H1 (cell line): ENCODE measurements at places on chromosomes 12 and 14.

DNA sequence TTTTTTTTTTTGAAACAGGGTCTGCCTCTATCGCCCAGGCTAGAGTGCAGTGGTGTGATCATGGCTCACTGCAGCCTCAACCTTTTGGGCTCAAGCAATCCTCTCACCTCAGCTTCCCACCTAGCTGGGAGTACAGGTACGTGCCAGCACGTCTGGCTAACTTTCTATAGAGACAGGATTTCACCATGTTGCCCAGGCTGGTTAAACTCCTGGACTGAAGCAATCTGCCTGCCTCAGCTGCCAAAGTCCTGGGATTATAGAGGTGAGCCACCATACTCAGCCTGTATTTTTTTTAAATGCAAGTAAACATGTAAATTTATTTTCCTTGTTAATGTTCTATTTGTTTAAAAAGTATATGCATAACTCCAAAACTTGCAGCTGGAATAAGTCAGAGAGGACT is 80.4 kb downstream of the EEA1 start:
- no peak for DNase-seq

GRCh38 chr12:14729586-14729985 is 33.2 kb upstream of the GUCY2C start:
- no peak for DNase-seq

- DNase-seq: no peak
Observed at GRCh38 chr12:89267404-89267803, 84.9 kb downstream of the DUSP6 start.

DNA sequence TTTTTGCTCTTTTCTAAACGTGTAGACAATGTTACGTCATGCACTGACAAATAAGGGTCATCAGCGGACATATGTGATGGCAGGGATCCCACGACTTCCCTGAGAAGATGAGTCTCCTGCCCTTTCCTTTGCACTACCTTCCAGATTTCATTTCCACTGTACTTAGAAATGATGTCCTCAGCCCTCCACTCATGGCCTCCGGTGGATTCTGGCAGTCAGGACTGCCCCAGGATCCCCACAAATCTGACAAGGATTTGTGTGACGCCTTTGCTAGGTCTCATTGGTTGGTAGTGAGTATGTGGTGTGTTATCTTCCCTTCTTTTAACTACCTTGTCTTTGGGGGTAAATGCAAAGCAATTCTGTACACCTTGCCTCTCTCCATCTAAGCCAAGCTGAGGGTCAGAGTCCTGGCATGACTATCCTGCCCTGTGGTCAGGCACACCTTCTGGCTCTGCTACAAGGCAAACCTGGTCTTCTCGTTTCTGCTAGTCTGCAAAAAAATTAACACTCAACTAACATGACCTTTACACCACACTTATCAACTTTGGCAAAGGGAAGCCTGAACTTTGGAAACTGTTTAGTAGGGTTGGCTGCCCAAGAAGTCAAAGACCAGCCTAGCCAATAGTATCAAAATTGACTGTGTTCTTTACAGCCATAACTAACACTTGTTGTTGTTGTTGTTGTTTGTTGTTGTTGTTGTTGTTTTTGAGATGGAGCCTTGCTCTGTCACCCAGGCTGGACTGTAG is 17.3 kb upstream of the DHRS4 start:
- DNase-seq: no peak

DNA sequence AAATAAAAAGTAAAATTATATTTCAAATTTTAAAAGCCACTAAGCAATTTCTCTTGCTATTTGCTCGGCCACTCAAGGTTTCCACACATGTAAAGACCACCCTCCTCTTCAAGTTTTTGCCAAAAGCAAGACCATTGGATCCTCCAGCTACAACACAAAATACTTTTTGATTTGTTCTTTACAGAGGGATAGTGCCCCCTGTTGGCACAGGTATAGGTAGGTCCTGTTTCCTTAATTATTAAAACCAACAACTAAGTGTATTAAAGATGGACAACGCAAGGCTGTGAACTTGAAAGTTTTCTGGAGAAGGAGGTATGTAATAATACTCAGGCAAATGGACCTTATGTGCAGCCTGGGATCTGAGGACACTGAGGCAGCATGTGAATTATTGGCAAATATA is 23.8 kb downstream of the ATP6V1D start:
- no peak for DNase-seq

GRCh38 chr12:43214166-43214565 is 337.8 kb downstream of the ADAMTS20 start:
- no peak for DNase-seq

GRCh38 chr12:97805146-97805545 is 342.5 kb downstream of the RMST start:
- no peak for DNase-seq
